ENCODE measurements at places on chromosomes 6 and 20.
A peak's percentile ranks its signal among the peaks of the same experiment; 100 is the strongest.

GRCh38 chr6:101783287-101783686 is 389.8 kb downstream of the GRIK2 start:
- no peak overlapping the region for H3K4me3 ChIP-seq
- H3K4me1 ChIP-seq: no peaks in the 10 kb centered on the region
- no peaks in the 10 kb centered on the region for H3K36me3 ChIP-seq
- H3K27ac ChIP-seq: no peak overlapping the region
- H3K27me3 ChIP-seq: no peaks in the 10 kb centered on the region
- no peak for DNase-seq

GRCh38 chr20:47412083-47412482 is 55.6 kb upstream of the ZMYND8 start:
- H3K4me1 ChIP-seq: no peaks in the 10 kb centered on the region
- no peaks in the 10 kb centered on the region for H3K36me3 ChIP-seq
- H3K4me3 ChIP-seq: no peak overlapping the region
- DNase-seq: no peak
- no peaks in the 10 kb centered on the region for H3K27me3 ChIP-seq

DNA sequence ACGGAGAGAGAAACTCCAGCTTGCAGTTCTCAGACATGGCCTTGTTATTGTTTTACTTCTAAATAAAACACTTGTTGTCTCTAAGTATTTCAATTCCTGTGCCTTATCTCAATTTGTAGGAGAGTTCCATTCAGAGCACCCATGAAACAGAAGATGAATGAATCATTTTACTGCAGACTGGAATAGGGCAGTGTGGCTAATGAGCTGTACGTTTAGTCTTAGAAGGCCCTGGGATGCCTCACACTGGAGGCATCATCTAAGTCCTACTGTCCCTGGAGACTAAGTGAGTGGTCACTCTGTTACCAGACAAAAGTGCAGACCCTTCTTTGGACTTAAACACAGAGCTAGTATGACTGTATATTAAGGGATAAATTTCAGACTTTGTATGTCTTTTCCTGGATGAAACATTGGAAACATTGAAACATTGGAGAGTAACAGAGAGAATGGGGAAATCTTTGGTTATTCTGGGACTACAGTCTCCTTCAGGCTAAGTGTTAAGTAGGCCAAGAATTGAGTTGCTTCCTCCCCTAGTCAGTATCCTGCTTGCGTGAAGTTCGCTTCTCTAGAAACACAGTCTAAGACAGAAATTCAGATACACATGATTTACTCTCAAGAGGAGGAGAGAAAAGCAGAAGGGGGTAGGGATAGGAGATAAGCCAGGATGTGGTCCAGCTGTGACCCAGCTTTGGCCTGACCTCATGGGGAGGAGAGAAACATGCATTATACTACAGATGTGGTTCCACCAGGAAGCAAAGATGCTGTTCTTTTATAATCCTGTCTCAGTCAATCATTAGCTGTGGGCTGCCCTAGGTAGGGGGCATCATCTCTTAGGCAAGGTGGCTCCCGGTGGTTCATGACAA is 167.4 kb upstream of the BMP2 start:
- peaks cover 3% of the 10 kb centered on the region for H3K4me1 ChIP-seq
- H3K27ac ChIP-seq: no peak overlapping the region
- no peak for DNase-seq
- H3K27me3 ChIP-seq: no peaks in the 10 kb centered on the region
- no peak overlapping the region for H3K4me3 ChIP-seq

- H3K4me3 ChIP-seq: no peak overlapping the region
- no peak overlapping the region for H3K27ac ChIP-seq
- no peaks in the 10 kb centered on the region for H3K36me3 ChIP-seq
- no peaks in the 10 kb centered on the region for H3K27me3 ChIP-seq
- no peaks in the 10 kb centered on the region for H3K4me1 ChIP-seq
Observed at GRCh38 chr6:21185861-21186478, 407.6 kb upstream of the SOX4 start.

DNA sequence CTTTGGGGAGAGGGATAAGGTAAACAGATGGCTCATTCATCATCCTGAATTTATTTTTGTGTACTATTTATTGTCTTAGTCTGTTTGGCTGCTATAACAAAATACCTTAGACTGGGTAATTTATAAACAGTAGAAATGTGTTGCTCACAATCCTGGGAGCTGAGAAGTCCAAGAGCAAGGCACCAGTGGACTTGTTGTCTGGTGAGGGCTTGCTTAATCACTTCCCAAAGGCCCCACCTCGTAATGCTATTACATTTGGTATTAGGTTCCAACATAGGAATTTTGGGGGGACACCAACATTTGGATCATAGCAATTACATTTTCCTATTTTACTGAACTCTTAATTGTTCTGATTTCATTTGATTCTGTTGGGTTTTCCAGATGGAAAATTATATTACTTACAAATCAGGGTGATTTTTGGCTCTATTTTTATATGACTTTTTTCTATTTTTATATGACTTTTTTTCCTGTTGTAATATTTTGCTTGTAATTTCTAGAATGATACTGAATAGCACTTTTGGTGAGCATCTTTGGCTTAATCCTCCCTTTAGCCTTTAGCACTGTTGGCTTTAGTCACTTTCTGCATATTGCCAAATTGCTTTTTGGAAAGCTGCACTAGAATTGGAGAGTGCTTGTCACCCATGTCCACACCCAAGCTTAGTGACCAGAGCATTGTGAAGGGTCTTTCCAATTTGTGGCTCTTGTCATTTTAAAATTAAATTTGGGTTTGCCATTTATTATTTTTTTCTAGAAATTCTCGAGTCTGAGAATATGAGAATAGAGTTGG is 43.7 kb upstream of the TULP4 start:
- no peaks in the 10 kb centered on the region for H3K4me1 ChIP-seq
- H3K4me3 ChIP-seq: no peak overlapping the region
- H3K27me3 ChIP-seq: no peaks in the 10 kb centered on the region
- no peak for DNase-seq

DNA sequence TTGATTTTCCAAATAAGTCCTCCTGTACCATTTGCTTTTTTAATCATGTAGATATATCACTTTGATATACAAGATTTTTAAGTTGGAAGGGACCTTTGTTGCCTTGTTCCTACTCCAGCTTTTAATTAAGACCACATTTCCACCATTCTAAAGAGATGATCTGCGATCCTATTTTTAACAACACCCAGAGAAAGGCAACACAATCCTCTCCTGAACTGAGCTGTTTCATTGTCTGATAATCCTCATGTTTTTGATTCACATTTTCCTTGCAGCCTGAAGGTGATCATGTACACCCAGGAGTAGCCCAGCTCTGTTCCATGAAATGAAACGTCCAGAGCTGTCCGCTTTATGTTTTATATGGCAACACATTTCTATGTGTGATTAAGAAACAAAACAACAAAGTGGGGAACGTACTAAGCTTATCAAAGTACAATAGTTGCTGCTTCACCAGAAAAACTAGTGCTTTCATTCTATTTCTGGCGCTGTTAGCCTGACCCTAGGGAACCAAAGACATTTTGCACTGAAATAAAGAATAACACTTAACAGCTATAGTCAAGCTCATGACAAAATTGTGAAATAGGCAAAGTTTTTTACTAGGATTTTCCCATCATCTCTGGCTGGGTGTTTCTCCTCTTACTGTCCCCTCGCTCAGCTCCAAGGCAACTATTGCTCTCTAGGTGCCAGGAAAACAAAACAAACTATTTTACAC is 22.6 kb upstream of the TRAF3IP2 start:
- H3K36me3 ChIP-seq: no peaks in the 10 kb centered on the region
- no peak overlapping the region for H3K4me3 ChIP-seq
- peak overlapping the region; percentile 52 for H3K27ac ChIP-seq
- peak; percentile 34 for DNase-seq
- no peaks in the 10 kb centered on the region for H3K27me3 ChIP-seq

DNA sequence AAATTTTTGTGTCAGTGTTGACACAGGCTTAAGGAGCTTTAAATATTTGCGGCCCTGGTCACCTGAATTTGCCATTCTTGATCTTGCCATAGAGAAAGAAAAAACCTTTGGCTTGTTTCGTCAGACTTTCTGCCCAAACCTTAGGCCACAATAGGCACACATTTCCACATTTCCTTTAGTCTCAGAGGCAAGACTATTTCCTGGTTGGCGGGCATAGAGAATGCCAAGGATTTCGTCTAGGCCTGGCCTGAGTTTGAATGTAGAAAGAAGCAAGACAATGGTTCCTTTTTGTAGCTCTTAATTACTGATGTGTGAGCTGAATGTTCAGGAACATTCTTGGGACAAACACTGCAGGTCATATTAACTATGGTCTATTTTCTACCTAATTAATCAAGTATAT is 108.1 kb downstream of the TRMT11 start:
- DNase-seq: no peak
- H3K4me3 ChIP-seq: no peak overlapping the region
- H3K4me1 ChIP-seq: no peaks in the 10 kb centered on the region
- no peaks in the 10 kb centered on the region for H3K27me3 ChIP-seq

- H3K27me3 ChIP-seq: no peaks in the 10 kb centered on the region
- H3K4me3 ChIP-seq: no peak overlapping the region
- peaks cover 14% of the 10 kb centered on the region for H3K4me1 ChIP-seq
- no peaks in the 10 kb centered on the region for H3K36me3 ChIP-seq
- no peak for DNase-seq
Observed at GRCh38 chr20:61807471-61808160, 258.1 kb downstream of the TAF4 start.

DNA sequence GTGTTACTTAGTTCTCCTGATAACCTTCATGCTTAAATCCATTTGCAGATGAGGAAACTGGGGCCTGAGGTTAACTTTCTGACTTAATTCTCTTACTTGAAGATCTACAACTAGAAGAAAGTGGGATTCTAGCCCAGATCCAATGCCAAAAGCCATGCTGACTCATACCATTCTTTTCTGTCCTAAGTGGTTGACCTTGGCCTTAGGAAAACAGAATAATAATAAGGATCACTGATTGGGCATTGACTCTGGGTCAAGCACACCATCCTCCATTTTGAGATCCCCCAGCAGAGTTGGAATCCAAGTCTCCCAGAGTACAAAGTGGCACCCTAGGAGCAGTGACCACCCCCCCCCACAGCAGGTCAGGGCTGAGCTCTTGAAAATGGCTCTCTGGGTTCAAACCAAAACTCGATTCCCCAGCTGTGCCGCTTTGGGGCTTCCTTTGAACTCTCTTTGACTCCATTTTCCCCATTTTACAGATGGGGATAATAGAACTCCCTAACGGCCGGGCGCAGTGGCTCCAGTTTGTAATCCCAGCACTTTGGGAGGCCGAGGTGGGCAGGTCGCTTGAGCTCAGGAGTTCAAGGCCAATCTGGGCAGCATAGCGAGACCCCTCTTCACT is 12.8 kb upstream of the ZNF217 start:
- H3K36me3 ChIP-seq: no peaks in the 10 kb centered on the region
- no peaks in the 10 kb centered on the region for H3K27me3 ChIP-seq
- no peaks in the 10 kb centered on the region for H3K4me1 ChIP-seq
- H3K27ac ChIP-seq: no peak overlapping the region
- H3K4me3 ChIP-seq: no peak overlapping the region

- peak overlapping the region; percentile 79 for H3K4me3 ChIP-seq
- H3K36me3 ChIP-seq: no peaks in the 10 kb centered on the region
- peak overlapping the region; percentile 99 for H3K27ac ChIP-seq
- DNase-seq: no peak
- no peaks in the 10 kb centered on the region for H3K27me3 ChIP-seq
Observed at GRCh38 chr6:84774985-84775284, 10.5 kb upstream of the TBX18 start.

GRCh38 chr20:53034899-53035298 is 62.7 kb downstream of the TSHZ2 start:
- H3K27me3 ChIP-seq: no peaks in the 10 kb centered on the region
- no peak overlapping the region for H3K27ac ChIP-seq

DNA sequence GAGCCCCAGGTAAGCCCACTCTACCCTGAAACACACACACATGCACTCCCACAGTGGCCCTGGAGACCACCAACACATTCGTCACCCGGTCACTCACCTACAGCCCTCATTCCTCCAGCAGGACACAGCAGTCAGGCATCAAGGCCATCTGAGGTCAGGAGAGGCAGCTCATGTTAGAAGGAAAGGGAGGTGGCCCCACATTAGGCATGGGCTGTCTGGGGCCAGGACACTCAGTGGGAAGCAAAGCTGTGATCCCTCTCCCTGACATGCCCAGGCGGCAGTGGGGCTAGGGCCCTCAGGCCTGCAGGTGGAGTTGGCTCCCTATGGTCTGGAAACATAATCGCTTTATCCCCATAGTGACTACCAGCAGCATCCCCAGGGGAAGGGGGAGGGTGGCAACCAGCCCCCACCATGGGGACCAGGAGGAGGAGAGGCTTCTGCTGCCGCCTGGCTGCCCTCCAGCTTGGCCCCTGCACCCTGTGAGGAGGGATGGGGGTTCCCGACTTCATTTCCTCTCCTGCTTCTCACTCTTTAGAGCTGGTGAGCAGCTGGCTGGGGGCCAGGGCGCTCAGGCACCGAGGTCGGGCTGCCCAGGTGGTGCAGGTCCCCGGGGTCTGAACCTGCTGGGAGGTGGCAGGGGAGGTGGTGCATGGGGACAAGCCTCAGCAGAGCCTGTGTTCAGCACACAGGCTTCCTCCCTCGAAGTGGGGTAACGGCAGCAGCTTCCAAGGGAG is 76.6 kb upstream of the CST7 start:
- H3K27me3 ChIP-seq: no peaks in the 10 kb centered on the region
- H3K4me3 ChIP-seq: no peak overlapping the region
- no peak for DNase-seq

- no peak overlapping the region for H3K4me3 ChIP-seq
- no peaks in the 10 kb centered on the region for H3K27me3 ChIP-seq
- no peak for DNase-seq
- H3K36me3 ChIP-seq: no peaks in the 10 kb centered on the region
- no peak overlapping the region for H3K27ac ChIP-seq
- H3K4me1 ChIP-seq: no peaks in the 10 kb centered on the region
Observed at GRCh38 chr6:15817100-15817499, 154.3 kb upstream of the DTNBP1 start.

- no peaks in the 10 kb centered on the region for H3K4me1 ChIP-seq
- no peaks in the 10 kb centered on the region for H3K27me3 ChIP-seq
- no peak overlapping the region for H3K4me3 ChIP-seq
- no peak overlapping the region for H3K27ac ChIP-seq
- DNase-seq: no peak
Observed at GRCh38 chr6:39362487-39362865, 40.0 kb upstream of the KCNK16 start.

DNA sequence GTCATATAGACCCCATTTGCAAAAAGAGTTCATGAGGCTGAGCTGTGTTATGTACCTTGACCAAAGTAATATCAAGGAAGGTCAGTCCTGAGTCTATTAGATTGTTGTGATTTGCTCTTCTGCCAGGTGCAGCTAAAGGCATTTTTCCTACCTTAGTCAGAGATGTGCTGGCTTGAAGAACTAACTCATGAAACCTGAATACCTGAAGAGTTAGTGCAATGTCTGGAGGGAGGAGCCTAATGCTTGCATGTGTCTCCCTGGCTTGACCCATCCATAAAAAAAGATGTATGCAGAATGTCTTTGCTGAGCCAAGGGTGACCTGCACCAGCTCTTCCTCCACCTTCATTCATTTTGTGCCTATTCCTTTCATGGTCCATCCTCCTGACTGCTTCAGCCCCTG is 742.0 kb downstream of the KIF16B start:
- no peak overlapping the region for H3K4me3 ChIP-seq
- H3K36me3 ChIP-seq: no peaks in the 10 kb centered on the region
- no peak for DNase-seq
- no peak overlapping the region for H3K27ac ChIP-seq

GRCh38 chr6:1383729-1384548 is 5.4 kb upstream of the FOXF2 start:
- H3K4me3 ChIP-seq: no peak overlapping the region
- no peak overlapping the region for H3K27ac ChIP-seq
- H3K4me1 ChIP-seq: peaks cover 59% of the 10 kb centered on the region
- peaks cover 2% of the 10 kb centered on the region for H3K27me3 ChIP-seq
- no peaks in the 10 kb centered on the region for H3K36me3 ChIP-seq
- no peak for DNase-seq

Measured in tibial artery (tissue), 4 donors.